Activated CD8-positive, alpha-beta memory T cell treated with anti-CD3 and anti-CD28 coated beads for 1 hour (primary cell): ENCODE measurements at places on chromosomes 16 and 17.

GRCh38 chr17:64491994-64492393 is 4.9 kb downstream of the POLG2 start:
- no peak for DNase-seq

DNA sequence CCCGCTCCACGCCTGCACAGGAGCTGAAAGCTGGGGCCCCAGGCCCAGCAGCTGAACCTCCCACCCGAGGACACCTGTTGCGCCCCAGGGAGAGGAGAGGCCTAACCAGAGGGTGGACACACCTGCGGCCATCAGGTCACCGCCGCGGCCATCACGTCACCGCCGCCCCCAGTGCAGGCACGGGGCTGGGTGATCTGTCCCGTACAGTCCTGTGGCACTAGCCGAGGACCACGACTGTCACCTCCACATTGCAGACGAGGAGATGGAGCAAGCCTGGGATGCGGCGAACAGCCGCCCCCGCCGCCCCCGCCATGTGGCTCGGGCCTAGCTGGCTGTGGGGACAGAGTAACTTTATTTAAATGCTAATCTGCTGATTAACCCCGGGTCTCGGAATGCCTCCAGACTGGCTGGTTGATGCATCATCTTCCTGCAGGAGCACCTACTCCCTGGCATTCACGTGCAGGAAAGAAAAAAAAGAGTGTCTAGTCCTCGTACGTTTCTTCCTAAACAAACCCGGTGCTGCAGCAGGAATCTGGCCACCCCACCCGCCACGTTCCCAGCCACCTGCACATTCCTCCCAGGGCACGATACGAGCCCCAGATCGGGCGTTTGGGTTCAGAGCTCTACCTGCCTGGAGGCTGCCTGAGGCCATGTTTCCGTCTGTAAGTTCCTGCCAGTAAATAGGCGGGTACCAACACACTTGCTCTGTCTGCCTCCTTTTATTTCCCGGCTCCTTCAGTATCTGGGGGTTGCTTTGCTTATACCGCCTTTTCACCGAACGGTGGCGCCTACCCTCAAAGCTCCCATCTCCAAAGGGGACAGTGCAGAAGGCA is 29.9 kb downstream of the PIEZO1 start:
- no peak for DNase-seq

- no peak for DNase-seq
Observed at GRCh38 chr17:31099016-31099415, 4.2 kb downstream of the NF1 start.

GRCh38 chr16:505479-506245 is 21.9 kb upstream of the CAPN15 start:
- DNase-seq: no peak
